ENCODE measurements at places on chromosomes 1 and 21. TPM values are rescaled to one million over a fixed set of nuclear protein-coding genes. Genes with fewer than 3 reads are reported as not detected.

- no peak for DNase-seq
Observed at GRCh38 chr1:53087332-53088285, 25.6 kb downstream of the PODN start.

DNA sequence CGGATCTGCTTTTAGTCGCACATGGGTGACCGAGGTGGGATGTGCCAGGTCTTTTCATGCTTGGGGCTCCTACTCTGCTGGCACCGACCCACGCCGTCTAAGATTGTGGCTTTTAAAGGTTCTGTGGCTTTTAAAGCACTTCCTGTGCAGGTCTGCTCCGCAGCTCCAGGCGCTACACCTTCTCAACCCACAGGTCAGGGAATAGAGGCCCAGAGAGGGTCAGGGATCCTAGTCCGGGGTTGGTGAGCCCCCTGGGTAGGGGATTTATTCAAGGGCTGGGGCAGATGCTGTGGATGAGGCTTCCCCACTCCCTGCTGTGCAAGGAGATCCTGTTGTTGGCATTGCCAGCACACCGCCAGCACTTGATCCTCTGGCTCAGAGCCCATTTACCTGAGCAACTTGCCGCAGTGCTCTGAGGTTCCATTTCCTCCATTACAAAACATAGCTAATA, 212.8 kb upstream of the RAB4A start:
- DNase-seq, result no peak

- DNase-seq, result no peak
Observed at GRCh38 chr1:36305915-36306209, 306 bp upstream of the SH3D21 start.

DNA sequence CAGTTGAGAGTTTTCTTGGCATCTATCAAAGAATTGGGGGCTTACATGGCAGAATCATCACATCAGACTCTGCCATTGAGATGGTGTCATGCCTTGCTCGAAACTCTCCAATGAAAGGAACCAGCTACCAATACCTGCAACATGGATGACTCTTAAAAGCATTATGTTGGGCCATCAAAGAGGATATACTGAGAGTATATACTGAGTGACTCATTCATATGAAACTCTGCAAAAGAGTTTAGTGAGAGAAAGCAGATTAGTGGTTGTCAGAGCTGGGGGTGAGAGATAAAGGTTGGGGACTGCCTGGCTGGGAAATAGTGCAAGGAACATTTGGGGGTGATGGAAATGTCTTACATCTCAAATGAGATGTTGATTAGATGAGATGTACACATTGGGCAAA, 14.7 kb upstream of the HMGB4 start:
- peak; percentile 37 for DNase-seq

The JAM2 gene
- 1.9 TPM for total RNA-seq

DNA sequence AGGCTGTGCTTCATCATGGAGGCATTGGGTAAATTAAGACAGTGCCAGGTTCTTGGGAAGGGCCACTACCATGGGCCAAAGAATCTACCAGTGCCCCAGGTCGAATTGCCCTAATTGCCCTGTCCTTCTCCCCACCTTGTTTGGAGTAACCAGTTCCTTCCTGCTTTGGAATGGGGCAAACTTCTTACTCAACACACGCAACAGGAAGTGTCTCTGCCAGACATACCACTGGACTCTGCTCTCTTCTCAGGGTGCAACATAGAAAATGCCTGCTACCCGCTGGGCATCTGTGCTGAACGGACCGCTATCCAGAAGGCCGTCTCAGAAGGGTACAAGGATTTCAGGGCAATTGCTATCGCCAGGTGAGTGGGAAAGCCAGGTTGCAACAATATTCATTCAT, 15.8 kb downstream of the CDA start:
- DNase-seq, result peak; percentile 32

The ACTL8 gene
- not detected for total RNA-seq

The TENT5C gene
- 0.25 TPM for total RNA-seq

- no peak for DNase-seq
Observed at GRCh38 chr1:182682898-182683501, 1.4 kb downstream of the RGS8 start.

The BLZF1 gene
- total RNA-seq, result 34.6 TPM

- DNase-seq, result no peak
Observed at GRCh38 chr1:81439046-81439823, 361.5 kb upstream of the ADGRL2 start.

The AMPD2 gene
- 79.3 TPM for total RNA-seq

- peak; percentile 78 for DNase-seq
Observed at GRCh38 chr1:54499360-54500106, 48.5 kb upstream of the ACOT11 start.

DNA sequence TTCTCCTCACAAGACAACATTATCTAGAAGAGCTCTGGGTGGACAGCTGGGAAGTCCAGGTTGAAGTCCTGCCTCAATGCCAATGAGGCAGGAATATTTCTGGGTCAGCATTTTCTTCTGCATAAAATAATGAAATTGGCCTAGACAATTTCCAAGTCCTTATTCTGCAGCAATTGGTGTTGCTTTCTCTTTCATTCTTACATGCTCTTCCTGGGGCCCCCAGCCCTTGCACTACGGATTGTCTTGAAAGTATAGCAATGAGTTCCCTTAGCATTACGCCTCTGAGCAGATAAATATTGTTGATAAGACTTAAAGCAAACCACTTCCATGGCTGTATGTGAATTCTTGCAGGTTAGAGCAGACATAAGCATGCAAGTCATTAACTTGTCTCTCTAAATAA, 188.5 kb downstream of the TGFBR3 start:
- no peak for DNase-seq

Measured in GM23248 (cell line).